ENCODE measurements at places on chromosomes 4 and X.

- DNase-seq = no peak
Measured at GRCh38 chr4:185218312-185218711, 8.9 kb downstream of the SNX25 start.

DNA sequence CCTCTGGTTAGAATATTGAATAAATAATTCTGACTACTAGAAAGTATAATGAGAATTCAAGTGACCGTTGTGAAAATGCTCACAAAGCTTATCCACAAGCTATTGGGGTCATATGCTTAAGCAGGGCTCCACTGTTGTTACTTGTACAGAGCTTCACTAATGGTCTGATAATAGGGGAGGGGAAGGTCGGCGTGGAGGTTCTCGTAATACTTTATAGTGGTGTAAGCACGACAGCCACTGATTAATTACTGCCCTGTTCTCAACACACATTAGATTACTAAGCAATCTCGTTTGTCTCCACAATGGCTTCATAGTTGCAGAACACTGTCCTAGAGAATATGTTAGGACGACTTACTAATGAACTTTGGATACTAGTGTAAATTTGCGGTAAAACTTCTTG, 11.6 kb downstream of the UNC5C start:
- no peak for DNase-seq

GRCh38 chrX:46255046-46255445, 290.2 kb downstream of the ZNF674 start:
- no peak for DNase-seq

DNA sequence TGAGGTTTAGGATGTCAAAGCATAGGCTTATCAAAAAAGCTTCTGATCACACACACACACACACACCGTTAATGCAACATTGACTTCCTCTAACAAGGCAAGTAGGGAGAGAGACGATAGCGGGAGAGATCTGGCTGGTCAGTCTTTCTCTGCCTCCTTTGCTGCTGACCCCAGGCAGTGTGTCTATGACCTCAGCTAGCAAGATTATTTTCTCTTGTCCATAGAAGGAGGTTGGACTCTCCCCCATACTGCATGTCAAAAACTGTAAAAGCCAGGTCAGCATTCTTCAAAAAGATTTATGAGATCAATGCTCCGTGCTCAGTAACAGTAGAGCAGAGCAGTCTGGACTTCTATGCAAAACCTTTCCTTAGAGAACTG, 63.5 kb upstream of the PGM2 start:
- no peak for DNase-seq

GRCh38 chr4:16225167-16225862, 956 bp downstream of the TAPT1 start:
- no peak for DNase-seq

- no peak for DNase-seq
Measured at GRCh38 chr4:152265149-152265621, 270.7 kb downstream of the FBXW7 start.

DNA sequence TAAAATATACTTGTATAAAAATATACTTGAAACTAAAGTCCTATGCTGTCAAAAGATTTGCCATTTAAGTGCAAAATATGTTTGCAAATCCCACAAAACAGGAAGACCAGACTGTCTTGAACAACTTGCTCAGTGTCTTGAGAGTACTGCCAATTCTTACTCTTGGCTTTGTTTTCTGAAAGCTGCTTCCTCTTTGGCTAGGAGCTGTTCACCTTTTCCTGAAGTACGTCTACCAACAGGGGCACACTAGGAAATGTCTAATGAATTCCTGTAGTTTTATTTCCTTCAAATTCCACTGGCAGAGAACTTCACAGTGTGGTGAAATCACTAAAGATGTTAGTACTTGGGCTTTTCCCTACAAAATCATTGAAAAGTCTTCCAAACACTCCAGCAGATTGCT, 46.4 kb upstream of the ABCG2 start:
- DNase-seq = no peak

- no peak for DNase-seq
Measured at GRCh38 chrX:50211510-50211909, 6.9 kb downstream of the CCNB3 start.

- no peak for DNase-seq
Measured at GRCh38 chrX:37997096-37997495, 9.3 kb upstream of the SYTL5 start.

DNA sequence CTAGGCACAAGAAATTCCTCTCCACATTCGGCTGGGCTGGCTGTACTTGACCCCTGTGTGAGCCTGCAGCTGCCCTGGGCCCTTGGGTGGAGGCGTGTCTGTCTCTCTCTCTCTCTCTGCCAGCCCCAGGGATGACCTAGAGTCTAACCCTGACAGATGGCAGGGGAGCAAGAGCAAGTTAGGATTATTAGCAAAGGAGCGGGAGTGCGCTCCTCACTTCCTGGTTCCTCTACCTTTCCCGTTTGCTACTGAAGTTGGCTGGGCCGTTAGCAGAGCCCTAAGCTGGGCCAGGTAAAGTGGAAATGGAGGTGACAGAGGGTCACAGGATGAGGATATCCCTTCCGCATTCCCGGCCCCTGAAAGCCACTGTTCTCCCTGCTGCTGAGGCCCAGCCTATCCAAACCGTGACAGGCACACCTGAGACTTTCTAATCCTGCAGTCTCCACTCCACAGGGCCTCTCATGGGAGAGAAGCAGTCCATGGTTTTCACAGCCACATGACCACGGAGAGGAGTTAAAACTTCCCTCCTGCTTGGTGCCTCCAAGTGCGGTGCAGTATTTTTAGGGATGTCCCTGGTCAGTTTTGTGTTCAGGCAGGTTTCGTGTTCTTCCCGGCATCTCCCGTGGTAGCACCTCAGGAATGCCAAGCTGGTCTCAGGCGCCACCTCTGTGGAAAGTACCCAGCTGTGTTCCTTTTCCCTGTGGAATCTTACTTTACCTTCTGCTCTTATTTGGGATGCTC, 79.3 kb downstream of the CLDN22 start:
- no peak for DNase-seq

DNA sequence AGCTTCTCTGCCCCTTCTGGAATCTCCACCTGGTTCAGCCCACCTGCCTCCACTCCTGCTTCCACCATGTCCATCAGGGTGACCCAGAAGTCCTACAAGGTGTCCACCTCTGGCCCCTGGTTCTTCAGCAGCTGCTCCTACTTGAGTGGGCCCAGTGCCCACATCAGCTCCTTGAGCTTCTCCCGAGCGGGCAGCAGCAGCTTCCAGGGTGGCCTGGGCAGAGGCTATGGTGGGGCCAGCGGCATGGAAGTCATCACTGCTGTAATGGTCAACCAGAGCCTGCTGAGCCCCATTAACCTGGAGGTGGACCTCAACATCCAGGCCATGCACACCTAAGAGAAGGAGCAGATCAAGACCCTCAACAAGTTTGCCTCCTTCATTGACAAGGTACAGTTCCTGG, 74.4 kb upstream of the ZXDA start:
- no peak for DNase-seq

GRCh38 chrX:78493180-78493579, 165.8 kb upstream of the CYSLTR1 start:
- no peak for DNase-seq

DNA sequence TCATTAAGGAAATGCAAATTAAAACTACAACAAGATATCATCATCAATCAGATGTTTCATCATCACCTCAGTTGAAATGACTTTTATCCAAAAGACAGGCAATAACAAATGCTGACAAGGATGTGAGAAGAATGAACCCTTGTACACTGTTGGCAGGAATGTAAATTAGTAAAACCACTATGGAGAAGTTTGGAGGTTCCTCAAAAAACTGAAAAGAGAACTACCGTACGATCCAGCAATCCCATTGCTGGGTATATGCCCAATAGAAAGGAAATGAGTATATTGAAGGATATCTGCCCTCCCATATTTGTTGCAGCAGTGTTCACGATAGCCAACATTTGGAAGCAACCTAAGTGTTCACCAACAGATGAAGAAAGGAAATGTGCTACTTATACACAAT, 50.6 kb upstream of the STARD8 start:
- no peak for DNase-seq

GRCh38 chr4:25923745-25924144, 9.7 kb downstream of the SMIM20 start:
- no peak for DNase-seq

GRCh38 chr4:19224820-19225219, 1026.9 kb upstream of the SLIT2 start:
- no peak for DNase-seq

DNA sequence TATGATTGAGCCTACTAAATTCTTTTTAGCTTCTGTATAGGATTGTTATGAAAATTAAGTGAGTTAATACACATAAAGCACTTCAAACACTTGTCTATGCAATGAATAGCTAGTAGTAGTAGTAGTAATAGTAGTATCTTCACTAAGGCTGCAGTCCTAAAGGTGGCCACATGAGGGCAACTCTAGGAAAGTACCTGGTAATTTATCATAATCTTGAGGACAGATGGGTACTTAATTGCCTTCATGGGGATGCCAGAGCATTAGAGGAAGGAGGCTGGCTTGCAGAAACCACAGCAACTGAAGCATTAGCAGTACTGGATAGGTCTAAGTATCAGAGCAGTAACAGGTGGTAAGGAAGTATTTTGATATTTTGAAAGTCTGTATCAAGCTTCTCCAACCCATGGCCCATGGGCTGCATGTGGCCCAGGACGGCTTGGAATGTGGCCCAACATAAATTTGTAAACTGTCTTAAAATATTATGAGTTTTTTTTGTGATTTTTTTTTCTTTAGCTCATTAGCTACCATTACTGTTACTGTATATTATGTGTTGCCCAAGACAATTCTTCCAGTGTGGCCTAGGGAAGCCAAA, 17.3 kb downstream of the NIPAL1 start:
- peak; percentile 50 for DNase-seq

DNA sequence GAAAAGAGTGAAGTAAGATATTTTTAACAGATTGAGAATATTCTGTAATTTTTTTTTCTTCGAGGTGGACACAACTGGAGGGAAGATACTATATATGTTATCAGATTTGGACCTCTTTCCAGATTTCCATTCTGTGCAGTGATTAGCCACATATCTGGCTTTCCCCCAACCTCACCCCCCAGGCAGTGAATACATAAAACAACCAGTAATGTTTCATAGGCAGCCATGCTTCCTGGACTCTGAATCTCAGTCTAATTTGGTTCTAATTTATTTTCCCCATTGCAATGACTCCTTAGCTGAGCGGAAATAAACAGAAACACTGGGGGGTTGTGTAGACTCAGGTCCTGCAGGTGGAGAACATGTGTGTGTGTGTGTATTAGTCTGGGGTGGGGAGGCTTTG, 226.5 kb downstream of the FBXW7 start:
- DNase-seq = no peak

GRCh38 chrX:150569155-150569477, 695 bp downstream of the MTM1 start:
- DNase-seq = peak; percentile 24

DNA sequence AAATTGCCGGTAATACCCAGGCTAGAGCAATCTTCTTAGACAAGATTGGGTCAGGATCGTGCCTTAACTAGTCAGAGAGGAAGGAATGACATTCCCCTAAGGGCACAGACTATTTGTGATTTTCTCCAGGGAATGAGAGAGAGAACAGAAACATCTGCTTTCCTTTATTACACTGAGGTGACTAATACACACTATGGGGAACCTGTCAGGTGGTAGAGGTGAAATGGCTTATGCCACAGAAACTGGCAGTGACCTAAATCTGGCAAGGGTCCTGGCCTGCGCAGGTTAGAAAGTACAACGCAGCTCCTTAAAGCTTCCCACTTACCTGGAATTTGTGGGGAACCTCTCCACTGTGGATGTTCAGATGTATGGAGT, 16.6 kb upstream of the HPGD start:
- no peak for DNase-seq

- DNase-seq = no peak
Measured at GRCh38 chrX:128599632-128600031, 547.4 kb upstream of the ACTRT1 start.

GRCh38 chr4:95362906-95363558, 185.7 kb downstream of the UNC5C start:
- DNase-seq = no peak

DNA sequence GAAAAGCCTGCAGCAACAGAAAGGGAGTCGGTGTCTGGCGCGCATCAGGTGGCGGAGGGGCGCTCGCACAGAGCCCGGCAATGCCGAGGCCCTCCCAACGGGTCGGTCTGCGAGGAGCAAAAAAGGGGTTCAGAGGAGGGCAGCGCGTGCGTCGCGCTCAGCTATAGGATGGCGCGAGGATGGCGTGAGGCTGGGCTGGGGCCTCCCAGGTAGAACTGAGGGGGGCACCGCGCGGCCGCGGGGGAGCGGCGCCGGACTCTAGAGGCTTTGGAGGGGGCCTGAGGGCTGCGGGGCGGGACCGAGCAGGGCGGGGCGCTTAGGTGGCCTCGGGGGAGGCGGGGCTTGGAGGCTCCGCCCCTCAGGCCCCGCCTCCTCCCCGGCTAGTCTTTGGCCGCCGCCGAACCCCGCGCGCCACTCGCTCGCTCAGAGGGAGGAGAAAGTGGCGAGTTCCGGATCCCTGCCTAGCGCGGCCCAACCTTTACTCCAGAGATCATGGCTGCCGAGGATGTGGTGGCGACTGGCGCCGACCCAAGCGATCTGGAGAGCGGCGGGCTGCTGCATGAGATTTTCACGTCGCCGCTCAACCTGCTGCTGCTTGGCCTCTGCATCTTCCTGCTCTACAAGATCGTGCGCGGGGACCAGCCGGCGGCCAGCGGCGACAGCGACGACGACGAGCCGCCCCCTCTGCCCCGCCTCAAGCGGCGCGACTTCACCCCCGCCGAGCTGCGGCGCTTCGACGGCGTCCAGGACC, at the start of gene PGRMC1:
PGRMC1 (plus strand) TSS at position 414 of the 751 bp plus-strand sequence; CDS start at position 493, 79 bp downstream.
- peak; percentile 76 for DNase-seq

DNA sequence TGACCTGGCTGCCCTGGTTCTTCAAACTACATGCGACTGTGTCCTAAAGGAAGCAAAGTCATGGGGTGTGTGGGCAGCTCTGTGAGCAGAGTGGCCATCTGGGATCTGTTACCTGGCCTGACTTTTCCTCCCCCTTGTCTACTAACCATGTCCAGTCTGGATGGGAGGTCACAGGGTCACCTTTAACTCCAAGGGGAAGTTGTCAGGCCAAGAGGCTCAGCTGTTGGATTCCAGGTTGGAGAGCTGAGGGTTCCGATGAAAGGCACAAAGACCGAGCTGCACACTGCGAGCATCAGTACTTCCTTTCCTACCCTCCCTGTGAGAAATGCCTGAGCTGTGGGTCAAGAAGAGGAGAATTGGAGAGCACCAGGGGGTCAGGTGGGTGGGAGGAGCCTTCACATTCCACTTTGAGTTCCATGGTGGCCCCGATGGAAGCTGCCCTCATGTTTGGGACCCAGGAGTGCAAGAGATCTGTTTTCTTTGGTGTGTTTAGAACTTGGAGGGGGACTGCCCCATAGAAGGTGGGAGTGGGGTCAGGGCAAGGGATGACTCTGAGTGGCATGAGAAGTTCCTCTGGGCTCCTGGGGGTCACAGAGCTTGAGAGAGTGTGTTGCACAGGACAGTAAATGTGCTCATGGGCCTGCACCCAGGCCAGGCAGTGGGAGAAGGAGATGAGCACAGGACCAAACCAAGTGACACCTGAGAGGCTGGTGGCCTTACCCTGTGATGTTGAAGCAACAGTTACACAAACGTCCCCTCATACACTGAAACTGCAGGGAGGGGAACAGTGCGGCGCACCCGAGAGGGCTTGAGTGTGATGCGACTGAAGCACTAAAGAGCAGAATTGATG, 36.2 kb downstream of the RGS12 start:
- no peak for DNase-seq

- DNase-seq = no peak
Measured at GRCh38 chrX:124348885-124349453, 2.6 kb downstream of the SH2D1A start.

GRCh38 chr4:189088780-189089179, 851.9 kb upstream of the FRG1 start:
- DNase-seq = no peak

- DNase-seq = no peak
Measured at GRCh38 chr4:61198686-61199085, 1.4 kb upstream of the ADGRL3 start.

- DNase-seq = no peak
Measured at GRCh38 chr4:33959519-33959918, 2284.8 kb downstream of the ARAP2 start.
